Activated CD4-positive, alpha-beta T cell treated with anti-CD3 and anti-CD28 coated beads for 1 hour (primary cell): ENCODE measurements at places on chromosomes 1 and 21.

GRCh38 chr1:182565537-182565936 is 23.5 kb downstream of the RNASEL start:
- DNase-seq = no peak

- DNase-seq = no peak
Observed at GRCh38 chr21:41815652-41816582, 49.1 kb upstream of the RIPK4 start.

- DNase-seq = peak; percentile 54
Observed at GRCh38 chr1:32247983-32248889, 1.2 kb downstream of the FAM167B start.

DNA sequence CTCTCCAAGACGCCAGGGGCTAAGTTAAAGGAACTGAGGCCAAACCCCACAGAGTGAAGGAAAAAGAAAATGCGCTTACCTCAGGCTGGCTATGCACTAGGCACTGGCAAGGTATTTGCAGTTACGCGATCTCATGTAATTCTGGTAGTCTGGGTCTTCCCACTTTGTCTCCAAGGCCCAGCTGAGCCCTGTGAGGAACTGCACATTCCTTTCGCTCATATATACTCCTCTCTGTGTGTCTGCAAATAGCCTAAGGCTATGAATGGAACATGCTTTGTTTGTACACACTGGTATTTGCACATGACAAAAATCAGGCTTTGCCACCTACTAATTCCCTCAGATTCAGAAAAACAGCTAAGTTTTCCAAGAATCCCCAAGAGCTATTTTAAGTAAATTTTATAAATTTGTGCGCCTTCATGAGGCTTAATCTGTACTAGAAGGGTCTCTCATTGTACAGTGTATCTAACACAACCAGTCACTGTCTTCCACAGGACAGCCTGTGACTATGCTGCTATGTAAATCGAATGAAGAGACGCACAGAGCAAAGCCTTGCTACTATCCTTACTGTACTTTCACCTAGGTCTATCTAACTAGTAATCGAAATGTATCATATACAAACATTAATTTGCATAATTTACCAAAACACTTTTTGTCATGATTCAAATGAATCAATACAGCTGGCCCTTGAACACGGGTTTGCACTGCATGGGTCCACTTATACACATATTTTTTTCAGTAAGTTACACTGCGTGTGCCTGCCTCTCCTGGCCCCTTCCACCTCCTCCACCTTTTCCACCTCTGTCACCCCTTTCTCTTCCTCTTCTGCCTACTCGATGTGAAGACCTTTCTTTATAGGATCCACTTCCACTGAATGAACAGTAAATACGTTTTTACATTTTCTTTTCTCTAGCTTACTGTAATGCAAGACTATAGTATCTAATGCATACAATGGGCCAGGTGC is 87.0 kb downstream of the SIPA1L2 start:
- no peak for DNase-seq

DNA sequence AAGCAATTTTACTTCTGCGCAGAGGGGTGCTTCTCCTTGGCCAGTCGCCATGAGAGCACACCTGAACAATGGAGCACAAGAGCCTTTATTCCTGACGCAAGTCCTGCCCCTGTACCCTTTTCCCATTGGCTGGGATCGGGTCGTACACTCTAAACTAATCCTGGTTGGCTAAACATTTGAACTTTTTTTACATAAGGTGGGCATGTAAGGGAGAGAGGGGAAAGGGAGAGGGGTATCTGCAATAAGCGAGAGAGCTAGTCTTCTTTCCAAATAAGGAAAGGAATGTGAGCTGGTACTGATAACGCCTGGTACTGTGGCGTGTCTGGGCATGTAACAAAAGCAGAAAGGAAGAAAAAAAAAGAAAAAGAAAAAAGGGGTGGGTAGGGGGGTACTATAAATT is 21.8 kb downstream of the MFSD2A start:
- DNase-seq = no peak

GRCh38 chr1:227736814-227737432 is 1.7 kb downstream of the SNAP47 start:
- no peak for DNase-seq

DNA sequence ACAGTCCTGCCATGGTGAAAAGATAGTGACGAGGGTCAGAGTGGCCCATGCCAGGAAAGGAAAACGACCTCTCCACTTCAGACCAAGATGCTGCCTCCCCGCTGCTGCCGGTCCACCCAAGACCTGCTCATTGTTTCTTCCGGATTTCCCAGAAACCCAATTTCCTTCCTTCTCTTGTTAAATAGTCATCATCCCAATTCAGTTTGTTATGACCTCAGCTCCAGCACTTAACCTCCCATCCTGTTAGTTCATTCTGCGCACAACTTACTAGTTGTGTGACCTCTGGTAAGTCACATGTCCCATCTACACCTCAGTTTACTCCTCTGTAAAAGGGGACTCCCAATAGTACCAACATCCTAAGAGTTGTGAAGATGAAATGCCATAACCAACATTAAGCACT is 29.9 kb upstream of the PPP1R15B start:
- DNase-seq = no peak

DNA sequence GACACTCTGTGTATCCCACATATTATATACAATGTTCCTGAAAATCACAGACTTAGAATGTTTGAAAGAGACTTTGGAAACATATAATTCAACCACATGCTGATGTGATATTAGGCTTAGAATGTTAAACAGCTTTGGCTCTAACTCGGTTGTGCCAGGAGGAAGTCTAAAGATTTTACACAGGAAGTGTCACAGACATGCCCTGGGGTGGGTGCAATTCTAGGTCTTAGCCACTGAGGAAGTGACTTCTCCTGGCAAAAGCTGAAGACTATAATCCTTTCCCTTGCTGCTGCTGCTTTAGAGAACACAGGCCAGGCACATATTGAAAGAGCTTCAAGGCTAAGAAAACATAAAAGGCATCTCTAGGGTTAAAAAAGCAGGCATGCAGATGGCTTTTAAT is 51.0 kb downstream of the RPL5 start:
- peak; percentile 15 for DNase-seq

DNA sequence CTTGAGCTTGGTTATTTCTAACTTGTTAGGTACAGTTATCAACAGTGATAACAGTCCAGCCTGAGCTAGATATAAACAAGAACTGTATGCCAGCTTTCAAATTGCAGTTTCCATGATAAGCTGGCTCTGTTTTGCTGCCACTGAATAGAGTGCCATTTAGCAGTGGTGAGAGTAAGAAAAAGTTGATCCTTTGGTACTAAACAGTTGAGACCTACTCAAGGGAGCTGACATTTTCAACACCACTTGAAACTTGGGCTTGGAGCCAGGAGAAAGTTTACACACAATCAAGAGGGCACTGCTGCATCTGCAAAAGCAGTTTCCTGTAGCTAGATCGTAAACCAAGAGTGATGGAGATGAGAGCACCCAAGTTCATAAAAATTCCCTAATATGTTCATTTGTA is 131.3 kb downstream of the RGS7 start:
- no peak for DNase-seq

- no peak for DNase-seq
Observed at GRCh38 chr1:27581823-27582243, 22.1 kb downstream of the AHDC1 start.

GRCh38 chr1:18560692-18561091 is 70.0 kb upstream of the PAX7 start:
- no peak for DNase-seq

DNA sequence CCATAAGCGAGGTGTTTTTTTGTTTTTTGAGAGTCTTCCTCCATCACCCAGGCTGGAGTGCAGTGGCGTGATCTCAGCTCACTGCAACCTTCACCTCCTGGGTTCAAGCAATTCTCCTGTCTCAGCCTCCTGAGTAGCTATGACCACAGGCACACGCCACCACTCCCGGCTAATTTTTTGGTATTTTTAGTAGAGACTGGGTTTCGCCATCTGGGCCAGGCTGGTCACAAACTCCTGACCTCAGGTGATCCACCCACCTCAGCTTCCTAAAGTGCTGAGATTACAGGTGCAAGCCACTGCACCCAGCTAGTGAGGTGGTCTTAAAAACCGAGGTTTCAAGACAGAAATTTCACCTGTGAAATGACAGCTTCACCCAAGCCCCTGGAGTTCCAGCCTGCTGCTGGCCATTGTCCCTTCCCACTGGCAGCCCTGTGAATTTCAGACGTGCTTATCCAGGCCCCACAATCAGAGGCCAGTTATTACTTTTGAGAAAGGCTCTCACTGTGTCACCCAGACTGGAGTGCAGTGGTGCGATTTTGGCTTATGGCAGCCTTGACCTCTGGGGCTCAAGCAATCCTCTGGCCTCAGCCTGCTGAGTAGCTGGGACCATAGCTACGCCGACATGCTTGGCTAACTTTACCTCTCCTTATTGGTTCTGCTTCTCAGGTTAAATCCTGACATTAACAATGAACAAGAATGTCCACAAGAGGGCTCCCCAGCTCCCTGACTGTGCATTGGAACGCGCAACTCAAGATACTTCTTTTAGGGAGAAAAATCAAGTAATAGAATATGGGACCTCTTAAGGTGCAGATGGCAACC is 19.4 kb downstream of the ENO1 start:
- no peak for DNase-seq

- DNase-seq = no peak
Observed at GRCh38 chr21:46126309-46127238, 28.7 kb downstream of the COL6A2 start.

DNA sequence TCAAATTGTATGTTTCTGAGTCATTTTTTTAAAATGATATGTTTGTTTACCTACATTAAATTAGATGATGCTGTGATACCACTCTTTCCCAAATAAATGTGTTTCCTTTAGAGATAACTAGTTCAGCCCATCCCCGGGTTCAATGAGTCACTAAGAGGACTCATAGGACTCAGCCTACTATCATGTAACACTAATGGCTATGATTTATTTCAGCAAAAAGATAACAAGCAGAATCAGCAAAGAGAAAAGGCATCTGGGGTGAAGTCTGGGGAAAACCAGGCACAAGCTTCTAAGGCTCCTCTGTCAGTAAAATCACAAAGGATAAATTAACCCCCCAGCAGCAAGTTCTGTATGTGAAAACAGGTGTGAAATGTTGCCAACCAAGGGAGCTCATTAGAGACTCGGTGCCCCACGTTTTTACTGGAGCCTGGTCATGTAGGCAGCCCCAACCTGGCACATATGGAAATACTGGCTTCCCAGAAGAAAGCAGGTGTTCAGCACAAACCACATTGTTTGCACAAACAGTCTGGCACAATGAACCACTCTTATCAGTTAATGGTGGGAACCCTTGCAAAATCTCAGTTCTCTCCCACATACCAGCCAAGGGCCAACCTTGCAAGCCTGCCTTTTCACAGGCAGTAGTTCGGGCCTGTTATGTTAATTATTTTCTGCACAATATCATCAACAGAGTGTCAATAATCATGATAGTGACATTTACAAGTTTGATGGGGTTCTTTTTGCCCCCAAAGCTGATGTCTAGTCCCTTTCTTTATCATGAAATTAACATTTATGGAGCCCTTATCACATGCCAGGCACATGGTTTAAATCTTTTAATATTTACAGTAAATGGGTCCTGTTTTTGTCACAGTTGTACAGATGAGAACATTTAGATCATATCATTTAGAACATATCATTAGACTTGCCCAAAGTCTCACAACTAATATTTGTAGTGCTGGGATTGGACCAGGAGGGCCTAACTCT is 23.1 kb upstream of the CNN3 start:
- no peak for DNase-seq

- no peak for DNase-seq
Observed at GRCh38 chr1:159877695-159878444, 15.4 kb upstream of the VSIG8 start.

- DNase-seq = no peak
Observed at GRCh38 chr1:182450087-182450486, at the start of gene RGSL1. TSS of gene RGSL1 (plus strand) at chr1:182450146. CDS start at chr1:182450166, 20 bp downstream.

GRCh38 chr1:231723146-231723545 is 96.6 kb downstream of the DISC1 start:
- DNase-seq = no peak

- no peak for DNase-seq
Observed at GRCh38 chr1:4969556-4970129, 315.2 kb downstream of the AJAP1 start.

GRCh38 chr21:34604556-34604955 is 10.4 kb downstream of the RCAN1 start:
- no peak for DNase-seq
